ENCODE measurements at places on chromosomes 5 and 9.

DNA sequence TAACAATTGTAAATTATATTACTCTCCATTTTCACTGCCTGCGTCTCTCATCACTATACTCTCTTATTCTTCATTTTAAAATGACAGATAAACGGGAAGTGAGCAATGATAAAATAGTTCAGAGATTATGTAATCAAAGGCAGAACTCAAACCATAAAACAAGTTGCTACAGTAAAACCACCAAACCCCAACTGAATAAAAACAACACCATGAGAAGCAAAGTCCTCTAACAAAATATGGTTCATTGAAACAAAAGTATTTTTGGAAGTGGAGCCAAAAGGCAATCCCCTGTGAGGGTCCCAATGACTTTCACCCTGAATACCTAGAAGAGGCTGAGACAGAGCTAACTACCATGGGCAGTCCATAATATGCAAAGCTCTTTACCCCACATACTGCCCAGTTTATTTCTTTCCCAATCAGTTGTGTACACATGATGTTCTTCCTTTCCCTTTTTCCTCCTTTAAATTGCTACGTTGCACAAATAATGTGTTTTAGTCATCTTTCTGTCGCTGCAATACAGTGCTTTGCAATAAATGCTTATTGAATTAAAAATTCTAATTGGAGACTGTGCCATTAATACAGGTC, 64.0 kb upstream of the PTGER4 start:
- DNase-seq, result no peak

GRCh38 chr9:107397076-107398044, 92.2 kb downstream of the KLF4 start:
- no peak for DNase-seq

DNA sequence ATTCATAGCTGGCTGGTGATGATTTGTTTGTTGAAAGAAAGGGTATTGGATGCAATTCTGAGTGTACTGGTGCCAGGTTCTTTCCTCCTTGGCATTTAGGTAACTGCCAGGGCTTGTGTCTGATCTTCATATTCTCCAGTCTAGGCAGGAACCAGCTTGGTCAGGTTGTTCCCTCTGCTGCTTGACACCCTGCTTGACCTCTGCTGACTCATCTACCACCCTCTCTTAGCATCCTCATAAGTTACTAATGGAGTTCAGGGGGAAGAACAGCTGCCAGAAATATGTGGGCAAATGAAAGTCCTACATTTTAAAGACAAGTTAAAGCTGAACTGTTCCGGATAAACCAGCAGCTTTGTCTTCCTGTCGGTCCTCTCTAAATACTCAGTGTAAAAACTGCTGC, 116.1 kb upstream of the TNC start:
- DNase-seq, result no peak

DNA sequence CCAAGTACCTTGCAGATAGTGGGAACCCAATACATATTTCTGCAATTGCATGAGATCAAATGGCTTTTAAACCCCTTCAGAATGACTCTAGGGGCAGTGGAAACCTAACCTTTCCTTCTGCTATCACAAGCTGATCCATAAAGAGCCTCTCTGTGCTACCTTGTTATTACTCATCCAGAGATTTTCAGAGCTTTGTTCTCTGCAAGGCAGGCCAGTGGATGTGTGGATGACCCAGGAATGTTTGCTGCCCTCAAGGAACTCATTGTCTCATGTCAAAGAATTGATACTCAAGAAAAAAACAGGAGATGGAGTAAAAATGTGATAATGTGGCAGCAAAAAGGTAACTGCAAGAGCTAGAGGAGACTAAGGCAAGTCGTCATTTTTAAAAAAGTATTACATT, 164.1 kb downstream of the HMHB1 start:
- no peak for DNase-seq

GRCh38 chr5:1325870-1326531, 18.9 kb downstream of the CLPTM1L start:
- DNase-seq, result no peak

Measured in T-helper 9 cell (primary cell).